ENCODE measurements at places on chromosomes 16 and 17.

DNA sequence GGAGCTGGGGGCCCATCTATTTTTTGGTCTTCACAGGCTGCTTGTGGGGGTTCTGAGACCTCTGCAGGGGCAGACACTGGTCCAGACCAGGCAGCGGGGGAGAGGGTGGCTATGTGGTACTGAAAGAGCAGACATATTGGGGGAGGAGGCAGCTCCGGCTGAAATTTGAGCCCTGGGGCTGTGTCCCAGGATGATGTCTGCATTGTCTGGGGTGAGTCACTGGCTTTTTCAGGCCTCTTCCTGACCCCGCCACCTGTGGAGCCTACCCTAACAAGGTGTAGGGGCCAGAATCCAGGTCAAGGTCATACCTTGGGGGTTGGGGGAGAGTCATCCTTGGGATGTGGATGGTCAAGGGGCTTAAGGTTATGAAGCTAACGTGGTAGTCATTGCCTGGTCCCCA lies 2.4 kb downstream of the CORO6 start:
- DNase-seq, result no peak

DNA sequence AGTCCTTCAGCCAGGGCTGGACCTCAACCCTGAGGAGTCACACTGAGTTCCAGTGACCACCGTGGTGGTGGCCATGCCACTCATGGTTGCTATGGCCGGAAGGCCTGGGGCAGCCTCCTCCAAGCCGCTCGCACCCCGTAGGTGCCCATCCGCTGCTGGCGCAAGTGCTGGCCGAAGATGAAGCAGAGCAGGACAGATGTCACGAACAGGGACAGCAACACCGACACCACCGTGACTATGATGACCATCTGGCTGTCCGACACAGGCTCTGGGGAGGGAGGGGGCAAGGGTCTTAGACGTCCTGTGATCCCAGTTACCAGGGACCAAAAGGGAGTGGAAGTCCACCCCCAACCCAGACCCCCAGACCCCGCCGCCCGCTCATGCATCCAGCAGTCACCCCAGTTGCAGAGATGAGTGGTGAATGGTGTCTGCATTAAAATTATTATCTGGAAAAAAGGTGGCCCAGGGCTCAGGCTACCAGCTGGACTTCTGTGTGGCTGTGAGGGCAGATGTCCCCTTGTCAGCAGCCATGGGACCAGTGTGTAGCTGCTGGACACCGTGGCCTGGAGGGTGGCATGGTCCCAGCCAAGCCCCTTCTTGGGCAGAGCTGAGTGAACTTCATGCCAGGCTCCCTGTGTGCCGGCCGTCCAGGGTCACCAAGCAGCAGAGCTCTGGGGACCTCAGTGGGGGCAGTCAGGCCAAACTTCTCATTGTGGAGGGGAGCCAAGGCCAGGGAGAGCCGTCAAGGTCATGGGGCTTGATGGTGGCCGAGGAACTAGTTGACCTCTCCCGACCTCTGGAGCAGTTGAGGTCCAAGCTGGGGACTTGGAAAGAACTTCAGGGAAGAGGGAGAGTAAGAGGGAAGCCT lies 4.7 kb downstream of the PRR29 start:
- DNase-seq, result no peak

- DNase-seq, result peak; percentile 63
Measured at GRCh38 chr16:51151961-51152663, 1.0 kb upstream of the SALL1 start.

DNA sequence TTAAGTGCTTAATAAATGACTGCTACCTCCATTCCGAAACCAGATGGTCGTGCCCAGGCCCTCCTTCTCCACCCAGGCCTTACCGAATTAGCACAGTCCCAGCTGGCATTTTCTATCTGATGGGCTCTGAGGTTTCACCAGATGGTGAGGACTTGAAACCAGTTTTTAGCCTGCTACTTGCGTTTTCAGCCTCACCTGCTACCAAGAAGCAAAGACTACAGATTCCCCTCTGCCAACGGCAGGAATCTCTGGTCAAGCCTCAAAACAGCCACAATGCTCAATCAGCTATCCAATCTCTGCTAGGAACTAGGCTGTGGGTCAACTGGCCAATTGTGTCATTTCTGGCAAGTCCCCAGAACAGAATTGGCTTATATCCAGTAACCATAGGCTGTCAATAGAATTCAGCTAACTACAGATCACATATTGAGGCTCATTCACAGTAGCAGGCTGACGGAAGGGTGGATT lies 11.7 kb downstream of the PECAM1 start:
- no peak for DNase-seq

DNA sequence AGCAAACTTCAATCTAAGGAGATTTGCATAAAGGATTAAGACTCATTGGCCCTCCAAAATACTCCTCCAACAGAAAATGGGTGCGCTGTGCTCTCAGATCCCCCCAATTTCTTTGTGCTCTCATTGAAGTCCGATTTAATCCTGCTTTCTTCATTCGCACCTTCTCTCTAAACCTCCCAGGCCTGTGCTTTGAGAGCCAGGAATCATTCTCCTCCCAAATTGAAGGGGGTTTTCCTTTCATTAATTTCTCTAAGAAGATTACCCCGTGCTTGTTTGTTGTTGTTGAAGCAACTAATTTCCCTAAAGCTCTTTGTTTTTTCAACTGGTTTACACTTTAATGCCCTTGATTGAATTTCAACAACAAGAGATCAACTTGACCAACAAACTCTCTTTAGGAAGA lies 304.2 kb upstream of the IRX3 start:
- no peak for DNase-seq

DNA sequence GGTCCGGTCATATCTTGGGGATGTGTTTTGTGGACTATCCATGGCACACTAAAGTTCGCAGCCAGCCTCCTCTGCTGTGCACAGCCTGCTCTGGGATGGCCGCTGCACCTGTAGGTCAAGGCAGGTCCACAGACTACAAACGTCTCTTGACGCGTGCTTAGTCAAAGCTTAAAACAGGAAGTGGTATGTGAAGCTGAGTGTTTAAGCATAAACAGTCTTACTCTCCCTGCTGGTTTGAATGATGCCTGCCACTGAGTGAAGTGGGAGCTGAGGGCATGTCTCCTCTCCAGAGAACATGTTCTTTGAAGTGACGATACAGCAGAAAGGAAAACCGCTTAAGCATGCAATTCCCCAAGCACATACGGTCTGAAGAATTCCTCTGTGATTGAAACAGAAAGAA lies 365.6 kb downstream of the SLC39A11 start:
- no peak for DNase-seq

DNA sequence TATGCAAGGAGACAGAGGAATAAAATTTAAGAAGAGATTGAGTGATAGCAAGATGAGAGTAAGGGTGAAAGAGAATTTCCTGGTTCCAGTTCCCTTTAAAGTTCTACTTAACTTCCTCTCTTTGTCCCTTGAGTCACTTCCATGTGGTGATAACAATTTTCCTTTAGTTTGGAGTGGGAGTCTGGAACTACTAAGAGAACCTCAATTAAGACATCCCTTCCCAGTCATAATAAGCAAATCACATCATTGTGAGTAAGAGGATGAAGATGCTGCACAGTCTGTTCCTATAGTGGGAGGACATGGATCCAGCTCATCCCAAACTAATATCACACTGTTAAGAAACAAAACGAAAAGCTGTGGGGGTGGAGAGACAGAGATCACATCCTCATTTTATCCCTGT lies 24.4 kb downstream of the TBX21 start:
- DNase-seq, result no peak

GRCh38 chr17:40253565-40253964 lies 34.1 kb upstream of the CDC6 start:
- no peak for DNase-seq

- no peak for DNase-seq
Measured at GRCh38 chr16:85902366-85903155, 3.6 kb downstream of the IRF8 start.

DNA sequence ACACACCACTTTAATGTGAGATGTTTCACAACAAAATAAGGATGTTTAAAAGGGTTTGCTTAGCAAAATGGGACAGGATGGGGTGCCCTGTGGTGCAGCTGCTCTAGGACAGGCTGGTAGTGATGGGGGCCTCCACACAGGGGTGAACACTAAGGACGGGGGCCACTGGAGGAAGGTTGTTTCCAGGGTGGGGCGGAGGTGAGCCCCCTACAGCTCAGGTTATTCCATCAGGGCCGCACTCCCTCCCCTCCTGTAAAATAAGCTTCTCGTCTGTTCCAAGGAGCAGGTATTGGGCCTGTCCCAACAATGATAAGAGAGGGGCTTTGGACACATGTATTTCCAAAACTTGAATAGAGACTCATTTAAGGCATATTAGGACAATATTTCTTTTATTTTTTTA lies 1.9 kb upstream of the HEXD start:
- DNase-seq, result no peak

- DNase-seq, result no peak
Measured at GRCh38 chr17:80153004-80153403, 6.1 kb upstream of the EIF4A3 start.

DNA sequence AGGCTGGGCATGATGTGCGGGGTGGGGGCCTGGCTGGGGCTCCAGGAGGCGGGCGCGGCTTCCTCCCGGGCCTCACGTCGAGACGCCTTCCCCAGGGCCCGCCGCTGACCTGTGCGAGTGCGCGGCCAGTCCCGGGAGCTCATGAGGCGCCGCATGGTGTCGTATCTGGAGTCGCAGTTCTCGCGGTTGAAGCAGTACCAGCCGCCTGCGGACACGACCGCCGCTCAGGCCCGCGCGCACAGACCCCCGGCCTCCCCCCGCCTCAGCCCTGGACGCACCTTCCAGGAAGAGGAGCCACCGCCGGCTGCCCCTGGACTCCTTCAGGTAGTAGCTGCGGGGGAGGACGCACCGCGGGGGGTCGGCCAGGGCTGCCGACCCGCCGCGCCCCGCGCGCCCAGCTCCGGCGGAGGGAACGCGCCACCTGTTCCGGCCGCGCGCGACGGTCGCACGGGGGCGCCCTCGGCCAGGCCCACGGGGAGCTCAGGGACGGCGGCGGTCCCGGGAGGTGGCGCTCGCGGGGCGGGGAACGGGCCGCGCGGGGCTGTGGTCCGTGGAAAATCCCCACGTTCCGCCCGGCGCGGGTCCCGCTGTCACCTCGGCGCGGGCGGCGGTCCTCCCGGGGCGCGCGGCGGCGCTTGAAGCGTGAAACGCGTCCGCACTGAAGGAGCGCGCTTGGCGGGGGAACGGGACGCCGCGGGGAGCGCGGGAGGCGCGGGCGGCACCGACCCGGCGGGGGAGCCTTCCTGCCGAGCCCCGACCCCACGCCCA lies 1.4 kb downstream of the NOTUM start:
- DNase-seq, result no peak

- no peak for DNase-seq
Measured at GRCh38 chr16:88633684-88634140, 4.7 kb upstream of the IL17C start.

GRCh38 chr16:48158296-48158695 lies 2.5 kb upstream of the ABCC12 start:
- DNase-seq, result no peak

- DNase-seq, result no peak
Measured at GRCh38 chr17:79007504-79008381, 1.8 kb downstream of the CANT1 start.

GRCh38 chr17:50272711-50273653 lies 1.3 kb upstream of the TMEM92 start:
- DNase-seq, result no peak

DNA sequence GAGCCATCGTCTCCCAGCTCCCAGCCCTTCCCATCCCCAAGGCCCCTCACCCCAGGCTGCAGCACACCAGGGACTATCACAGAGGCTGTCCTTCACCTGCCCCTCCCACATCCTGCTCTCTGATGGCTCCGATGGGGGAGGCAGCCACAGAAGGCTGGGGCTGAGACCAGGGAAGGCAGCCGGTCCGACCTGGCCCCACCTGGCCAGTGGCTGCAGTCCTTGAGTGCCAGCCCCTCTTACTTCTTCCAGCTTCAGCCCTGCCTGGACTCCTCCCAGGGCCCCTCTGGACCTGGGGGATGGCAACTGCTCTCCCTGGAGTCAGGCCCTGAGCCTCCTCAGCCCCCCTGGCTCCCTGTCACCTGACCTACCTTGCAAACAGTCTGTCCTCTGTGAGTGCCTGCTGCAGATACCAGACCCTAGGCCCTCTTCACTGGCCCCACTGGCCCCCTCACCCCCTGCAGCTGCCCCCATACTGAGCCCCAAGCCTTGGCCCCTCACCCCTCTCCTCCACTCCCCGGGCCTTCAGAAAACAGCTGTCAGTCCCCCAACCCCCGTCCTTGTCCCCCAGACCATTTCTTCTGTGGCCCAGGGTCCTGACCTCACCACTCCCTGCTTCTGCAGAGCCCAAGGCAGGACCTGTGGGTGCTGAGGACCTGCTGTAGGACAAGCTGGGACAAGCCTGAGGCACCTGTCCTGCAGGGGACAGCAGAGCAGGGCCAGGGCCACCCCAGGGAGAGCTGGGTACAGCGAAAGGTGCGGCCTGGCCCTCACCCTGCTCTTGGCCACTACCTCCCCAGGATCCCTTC lies 12.6 kb upstream of the SRRM2 start:
- no peak for DNase-seq

DNA sequence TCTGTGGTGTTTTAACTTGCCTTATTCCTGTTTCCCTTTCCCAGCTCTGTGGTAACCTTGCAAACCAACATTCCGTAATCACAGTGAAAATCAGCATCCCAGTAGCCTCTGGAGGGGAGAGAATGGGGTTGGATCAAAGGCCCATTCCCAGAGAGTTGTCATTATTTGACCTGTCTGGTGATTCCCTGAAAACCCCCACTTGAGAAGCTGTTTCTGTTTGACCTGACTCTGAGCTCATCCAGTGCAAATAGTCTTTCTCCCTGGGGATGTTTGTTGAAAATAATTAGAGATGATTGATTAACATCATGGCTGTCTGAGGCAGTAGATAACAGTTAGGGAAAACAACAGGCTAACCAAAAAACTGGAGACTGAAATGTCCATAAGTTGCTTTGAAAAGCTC lies 3.0 kb downstream of the CACNG1 start:
- no peak for DNase-seq

DNA sequence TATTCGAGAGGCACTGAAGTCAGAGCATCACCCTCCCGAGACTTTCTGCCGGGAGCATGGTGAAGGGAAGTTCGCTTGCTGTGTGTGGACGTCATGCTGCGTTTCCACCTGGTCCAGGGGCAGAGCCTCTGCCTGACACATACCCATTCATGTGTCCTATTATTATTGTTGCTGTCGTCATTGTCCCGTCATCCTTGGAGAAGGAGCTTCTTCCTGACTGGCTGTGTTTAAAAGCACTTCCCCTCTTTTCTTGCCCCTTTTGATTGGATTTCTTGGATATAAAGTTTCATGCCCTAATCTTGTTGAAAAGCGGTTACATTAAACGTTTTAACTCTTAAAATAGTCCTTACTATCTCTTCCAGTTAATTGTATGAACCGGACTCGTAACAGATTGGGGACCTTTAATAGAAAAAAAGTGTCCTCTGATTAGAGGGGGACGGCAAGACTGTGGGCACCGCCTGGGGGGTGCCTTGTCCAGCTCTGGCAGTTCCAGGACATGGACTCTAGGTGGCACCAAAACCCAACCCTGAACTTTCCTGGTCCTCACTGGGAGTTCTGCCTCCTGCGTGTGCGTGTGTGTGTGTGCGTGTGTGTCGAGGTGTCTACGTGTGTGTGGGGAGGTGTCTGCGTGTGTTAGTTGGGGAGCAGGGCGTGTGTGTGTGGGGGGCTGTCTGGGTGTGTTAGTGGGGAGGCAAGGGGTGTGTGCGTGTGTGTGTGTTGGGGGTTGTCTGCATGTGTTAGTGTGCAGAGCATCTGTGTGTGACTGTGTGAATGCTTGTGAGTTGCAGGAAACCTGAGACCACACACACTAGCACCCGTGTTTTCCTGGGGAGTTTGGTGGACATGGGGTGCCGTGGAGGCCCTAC lies 133.3 kb upstream of the CIBAR2 start:
- no peak for DNase-seq

- DNase-seq, result no peak
Measured at GRCh38 chr17:33142705-33143299, 150.3 kb downstream of the ASIC2 start.

All from iPS DF 19.7 (cell line).